Fibroblast of lung (primary cell): ENCODE measurements at places on chromosomes 13 and 19.
A peak's percentile ranks its signal among the peaks of the same experiment; 100 is the strongest.

- DNase-seq, result no peak
Observed at GRCh38 chr19:41977916-41978315, 16.1 kb downstream of the ATP1A3 start.

GRCh38 chr19:55549500-55550320 lies 4.4 kb upstream of the SBK3 start:
- peak; percentile 92 for DNase-seq

- DNase-seq, result peak; percentile 63
Observed at GRCh38 chr13:90414691-90415596, 932.5 kb upstream of the MIR17HG start.

DNA sequence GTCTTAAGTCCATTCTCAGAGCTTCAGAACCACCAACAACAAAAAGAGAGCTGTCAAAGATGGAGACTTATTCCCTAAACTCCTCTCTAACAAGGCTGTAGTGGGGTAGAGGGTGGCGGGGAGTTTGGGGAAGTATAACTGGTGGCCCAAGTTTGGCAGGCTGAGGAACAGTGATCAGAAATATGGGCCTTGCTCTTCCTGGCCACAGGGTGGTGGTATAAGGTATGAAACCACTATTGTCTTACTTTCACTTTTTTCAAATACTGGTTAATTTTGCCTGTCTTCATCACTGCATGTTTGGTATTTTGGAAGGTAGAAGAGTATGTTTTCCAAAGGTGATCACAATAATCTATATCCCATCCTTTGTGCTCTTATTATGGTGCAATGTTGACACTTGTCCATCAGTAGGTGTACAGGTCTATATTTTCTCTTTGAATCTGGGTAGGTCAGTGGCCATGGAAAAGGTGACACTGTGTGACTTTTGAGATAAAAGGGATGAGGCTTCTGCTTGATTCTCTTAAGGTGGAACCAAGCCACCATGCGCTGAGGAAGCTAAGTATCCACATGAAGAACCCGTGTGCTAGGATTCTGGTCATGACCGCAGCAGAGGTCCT lies 23.2 kb upstream of the GPC5 start:
- no peak for DNase-seq

DNA sequence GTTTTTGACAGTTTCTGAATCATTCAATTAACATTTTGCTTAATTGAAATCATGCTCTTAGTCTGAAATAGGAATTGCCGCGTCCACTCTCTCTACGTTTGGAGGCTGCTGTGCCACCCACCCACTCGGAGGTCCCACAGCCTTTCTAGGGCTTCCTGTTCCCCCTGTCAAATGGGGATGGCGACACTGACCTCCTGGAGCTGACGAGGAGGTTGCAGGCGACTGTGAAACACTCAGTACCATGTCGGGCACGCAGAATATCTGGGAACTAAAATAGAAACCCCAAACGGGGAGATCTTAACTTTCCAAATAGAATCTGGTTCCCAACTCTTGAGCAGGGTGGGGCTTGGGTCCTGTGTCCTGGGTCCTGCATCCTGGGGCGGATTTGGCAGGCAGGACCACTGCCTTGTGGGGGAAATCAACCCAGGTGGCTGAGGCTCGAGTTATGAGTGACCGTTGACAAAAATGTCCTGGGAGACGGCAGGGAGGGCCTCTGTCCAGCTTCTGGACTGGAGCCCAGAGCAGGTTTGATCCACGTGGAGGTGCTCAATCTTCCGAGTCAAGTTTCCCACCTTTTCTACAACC lies 124.6 kb downstream of the RAB20 start:
- no peak for DNase-seq

DNA sequence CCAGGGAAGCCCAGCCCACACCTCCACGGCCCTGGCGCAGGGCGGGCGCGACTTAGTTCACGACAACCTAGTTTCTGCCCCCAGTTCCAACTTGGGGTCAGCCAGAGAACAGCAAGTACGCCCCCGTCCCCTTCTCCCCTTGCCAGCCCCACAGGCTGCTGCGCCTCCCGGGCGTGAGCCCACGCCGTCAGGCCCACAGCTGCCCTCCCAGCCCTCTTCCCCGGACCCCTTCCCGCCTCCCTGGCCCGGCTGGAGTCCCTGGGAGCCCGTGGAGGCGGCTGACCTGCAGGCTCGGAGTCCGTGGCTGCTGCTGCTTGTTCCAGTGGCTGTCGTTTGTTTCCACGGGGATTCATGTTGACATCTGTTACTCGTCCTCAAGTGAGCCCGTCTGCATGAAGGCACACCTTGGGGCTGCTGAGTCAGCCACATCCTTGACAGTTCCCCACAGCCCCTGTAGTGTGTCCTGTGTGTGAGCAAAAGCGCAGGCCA lies 86.0 kb downstream of the ATP11A start:
- DNase-seq, result no peak

DNA sequence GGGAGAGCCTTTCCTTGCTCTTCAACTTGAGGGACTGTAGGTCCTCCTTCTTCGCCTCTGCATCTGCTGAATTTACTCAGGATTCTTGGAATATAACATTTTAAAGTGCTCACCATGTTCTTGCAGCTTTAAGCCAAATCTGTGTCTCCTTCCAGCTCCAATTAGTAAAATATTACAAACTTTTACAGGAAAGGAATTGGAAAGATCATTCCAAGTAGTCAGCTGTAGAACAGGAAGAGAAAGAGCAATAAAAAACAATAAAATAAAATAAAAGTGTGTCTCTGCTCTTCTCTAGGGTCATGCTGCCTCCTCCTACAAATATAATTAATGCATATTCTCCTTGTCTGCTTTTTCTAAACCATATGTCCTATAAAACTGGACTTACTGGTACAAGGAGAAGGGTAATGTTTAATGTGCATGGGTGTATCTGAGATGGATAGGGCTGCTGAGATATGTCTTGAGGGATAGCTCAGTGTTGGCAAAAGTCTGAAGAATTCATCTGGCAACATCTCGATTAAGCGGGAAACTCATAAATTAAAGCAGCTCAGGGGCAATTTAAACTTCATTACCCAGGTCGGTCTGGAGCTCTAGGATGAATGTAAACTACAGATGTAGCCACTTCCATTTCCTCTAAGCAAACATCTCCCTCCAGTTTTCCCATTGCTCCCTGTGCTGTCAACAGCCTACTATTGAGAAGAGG lies 25.0 kb downstream of the ENOX1 start:
- no peak for DNase-seq

GRCh38 chr19:14943601-14944000 lies 2.3 kb downstream of the OR7C2 start:
- no peak for DNase-seq

- no peak for DNase-seq
Observed at GRCh38 chr19:33492951-33493350, 28.6 kb downstream of the PEPD start.

GRCh38 chr19:15285896-15286591 lies 46.3 kb downstream of the BRD4 start:
- DNase-seq, result no peak

GRCh38 chr19:12194827-12195731 lies 32.2 kb downstream of the ZNF136 start:
- peak; percentile 66 for DNase-seq

DNA sequence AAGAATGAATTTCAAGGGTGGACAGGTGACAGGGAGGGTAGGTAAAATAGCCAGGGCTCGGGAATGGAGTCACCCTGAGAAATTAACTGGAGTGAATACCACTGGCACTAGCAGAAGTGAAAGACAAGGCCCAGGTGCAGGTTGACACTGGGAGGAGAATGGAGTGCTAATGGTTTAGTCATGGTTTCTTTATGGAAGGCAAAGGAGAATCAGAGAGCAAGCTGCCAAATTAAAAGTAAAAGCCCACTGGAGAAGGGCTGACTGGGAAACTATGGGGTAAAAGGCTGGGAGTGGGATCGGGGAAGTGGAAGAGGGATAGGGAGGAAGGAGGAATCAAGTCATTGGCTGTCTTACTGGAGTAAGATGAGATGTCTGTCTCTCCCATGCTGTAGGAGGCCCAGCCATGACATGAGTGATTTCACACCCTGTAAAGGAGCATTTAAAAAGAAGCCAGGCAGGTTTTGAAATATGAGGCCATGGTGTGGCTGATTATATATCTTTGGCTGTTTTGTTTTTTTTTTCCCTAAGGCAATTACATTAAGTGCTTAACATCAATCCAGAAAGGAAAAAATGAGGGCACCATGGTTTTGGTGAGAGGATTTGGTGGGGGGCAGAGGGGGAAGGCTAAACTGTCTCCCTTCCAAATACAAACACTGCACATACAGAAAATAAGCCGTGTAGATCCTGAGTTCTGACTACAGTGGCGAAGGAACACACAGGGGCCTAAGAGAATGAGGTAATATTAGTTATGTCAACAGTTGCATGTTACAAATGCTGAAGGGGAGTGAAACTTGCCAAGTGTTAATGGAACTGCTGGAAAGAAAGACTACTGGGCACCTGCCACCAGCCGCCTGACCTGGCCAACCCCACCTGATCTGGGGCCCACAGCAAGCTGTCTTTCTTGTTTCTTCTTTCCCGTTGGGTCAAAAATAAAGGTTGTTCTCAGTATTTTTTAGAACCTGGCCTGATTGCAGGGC lies 183.5 kb upstream of the TSC22D1 start:
- peak; percentile 61 for DNase-seq
